ENCODE measurements at places on chromosomes 3 and 15.

DNA sequence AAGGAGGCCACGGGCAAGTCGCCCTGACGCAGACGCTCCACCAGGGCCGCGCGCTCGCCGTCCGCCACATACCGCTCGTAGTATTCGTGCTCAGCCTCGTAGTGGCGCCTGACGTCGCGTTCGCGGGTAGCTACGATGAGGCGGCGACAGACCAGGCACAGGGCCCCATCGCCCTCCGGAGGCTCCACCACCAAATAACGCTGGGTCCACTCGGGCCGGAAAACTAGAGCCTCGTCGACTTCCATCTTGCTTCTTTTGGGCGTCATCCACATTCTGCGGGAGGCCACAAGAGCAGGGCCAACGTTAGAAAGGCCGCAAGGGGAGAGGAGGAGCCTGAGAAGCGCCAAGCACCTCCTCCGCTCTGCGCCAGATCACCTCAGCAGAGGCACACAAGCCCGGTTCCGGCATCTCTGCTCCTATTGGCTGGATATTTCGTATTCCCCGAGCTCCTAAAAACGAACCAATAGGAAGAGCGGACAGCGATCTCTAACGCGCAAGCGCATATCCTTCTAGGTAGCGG lies at the start of gene EPM2AIP1:
EPM2AIP1 (minus strand) TSS at position 326 of the 520 bp plus-strand sequence; CDS start at position 272, 54 bp downstream.
- DNase-seq: peak; percentile 97

DNA sequence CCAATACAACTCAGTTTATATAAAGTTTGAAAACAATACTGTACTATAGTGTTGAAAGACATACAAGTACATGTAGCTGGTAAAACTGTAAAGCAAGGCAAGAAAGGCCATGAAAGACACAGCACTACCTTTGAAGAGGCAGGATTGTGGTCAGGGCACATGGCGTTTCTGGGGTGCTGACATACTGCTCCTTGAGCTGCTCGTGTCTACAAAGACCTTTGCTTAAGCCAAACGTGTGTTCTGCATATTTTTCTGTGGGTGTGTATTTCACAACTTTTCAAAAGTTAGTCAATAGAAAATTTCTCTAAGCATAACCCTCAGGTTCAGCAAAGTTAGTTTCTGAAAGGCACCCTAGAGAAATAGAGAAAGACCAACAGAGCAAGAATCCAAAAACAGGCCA lies 14.1 kb upstream of the TOPAZ1 start:
- DNase-seq: no peak

DNA sequence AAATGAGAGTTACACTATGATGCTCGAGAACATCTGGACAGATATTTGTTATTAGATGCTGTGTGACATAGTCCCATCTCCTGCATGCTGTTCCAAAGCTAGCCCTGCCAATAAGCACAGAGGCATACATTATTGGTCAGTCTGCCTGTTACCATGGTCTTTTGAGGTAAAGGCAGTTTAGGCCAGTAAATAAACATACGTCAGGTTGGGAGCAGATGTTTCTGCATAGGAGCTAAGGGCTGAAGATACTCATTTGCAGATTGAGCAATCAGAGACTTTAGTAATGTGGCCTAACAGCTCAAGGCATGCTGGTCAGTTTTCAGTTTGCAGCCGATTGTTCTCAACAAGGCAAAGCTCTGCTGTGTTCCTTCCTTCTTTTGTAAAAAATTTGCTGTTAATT lies 192.9 kb downstream of the ADAMTSL3 start:
- DNase-seq: no peak

DNA sequence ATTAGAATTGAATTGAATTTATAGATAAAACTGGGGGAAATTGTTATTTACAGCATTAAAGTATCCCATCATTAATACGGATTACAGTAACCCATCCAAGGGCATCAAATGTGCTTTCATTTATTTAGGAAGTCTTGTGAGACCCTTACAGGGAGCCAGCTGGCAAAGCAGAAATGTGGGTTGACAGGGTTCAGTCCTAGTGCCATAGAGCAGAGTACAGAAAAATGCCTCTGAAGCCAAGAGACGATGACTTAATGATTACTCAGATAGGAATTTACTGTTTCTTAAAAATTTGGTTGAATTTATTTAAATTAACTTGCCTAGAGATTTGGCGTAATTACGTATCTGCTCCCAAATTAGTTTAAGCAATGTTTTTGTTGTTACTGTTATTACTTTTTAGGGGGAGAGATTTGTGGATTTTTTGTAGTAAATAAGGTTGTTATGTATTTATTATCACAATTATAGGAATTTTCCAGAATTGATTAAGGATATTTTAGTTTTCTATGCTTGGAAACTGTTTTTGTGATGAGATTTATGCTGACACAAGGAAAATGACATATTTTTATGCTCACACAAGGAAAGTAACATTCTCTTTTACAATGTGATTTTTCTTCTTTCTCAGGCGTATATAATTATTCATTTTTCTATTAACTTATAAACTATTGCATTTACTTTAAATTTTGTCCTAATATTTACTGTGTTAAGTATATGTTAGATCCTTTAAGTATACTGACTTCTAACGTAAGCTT lies 152.0 kb downstream of the EPHA6 start:
- no peak for DNase-seq

DNA sequence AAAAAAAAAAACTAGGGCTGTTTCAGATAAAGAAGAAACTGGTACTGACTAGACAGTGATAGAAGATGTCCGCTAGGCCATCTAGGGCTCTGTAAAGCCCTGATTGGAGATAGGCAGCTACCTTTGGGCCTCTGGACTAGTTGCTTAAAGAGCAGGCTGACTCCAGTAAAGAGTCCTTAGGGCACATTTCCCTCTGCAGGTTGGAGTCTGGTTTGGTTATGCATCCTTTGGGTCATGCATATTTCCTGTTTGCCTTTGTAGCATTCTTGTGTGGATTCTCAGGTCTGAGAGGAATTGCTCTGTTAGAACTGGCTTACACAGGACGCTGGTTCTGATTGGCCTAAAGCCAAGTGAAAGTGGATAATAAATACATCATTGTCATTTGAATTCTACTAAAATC lies 165.5 kb upstream of the LRRN1 start:
- DNase-seq: no peak

DNA sequence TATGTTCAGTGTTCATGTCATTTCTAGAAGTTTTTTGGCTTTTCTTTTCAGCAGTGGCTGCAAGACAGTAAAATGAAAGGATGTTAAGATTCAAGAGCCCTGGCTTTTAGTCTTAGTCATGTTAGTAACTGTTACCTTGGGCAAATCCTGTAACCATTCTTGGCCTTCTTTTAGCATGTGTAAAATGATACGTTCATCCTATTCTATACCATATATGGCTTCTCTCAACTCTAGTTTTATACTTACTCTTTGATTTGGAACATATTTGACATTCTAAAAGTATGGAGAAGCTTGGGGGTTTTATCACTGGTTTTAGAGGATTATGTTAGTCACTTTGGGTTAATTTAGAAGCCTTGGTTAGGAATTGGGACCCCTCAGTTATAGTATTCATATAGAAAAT lies 20.1 kb downstream of the GTF2E1 start:
- DNase-seq: no peak

DNA sequence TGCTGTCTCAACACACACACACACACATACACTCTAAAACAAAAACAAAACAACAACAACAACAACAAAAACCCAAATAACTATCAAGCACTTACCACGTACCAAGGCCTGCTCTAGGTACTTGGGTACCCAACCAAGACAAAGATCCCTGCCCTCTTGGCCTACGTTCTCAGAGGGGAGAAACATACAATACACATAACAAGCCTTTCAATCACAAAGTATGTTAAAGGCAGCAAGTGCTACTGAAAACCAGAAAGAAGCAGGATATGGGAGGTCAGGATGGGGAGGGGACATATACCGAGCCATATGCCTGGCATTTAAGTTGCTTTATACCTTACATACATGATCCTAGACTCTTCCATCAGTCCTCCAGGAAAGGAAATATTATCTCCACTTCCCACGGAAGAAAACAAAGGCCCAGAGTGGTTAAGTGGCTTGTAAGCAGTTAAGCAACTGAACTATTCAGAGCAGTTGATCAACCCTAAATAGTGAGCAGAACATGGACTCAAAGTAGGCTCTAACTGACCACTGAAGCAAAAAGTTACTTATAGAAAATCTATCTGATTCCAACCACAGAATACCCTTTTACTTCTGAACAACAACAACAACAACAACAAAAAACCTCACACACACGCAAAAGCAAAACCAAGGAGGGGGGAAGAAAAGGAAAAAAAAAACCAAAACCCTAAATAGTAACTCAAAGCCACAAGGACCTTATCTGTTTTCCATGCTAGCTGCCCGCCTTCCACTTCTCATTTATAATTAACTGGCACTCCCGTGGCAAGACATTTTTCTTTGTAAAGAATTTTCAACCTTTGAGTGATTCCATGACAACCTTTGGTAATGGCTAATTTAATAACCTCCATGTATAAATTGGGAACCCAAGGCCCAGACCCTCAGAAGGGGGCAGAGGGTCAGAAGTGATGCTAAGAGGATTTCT lies 21.0 kb downstream of the PRICKLE2 start:
- DNase-seq: no peak

DNA sequence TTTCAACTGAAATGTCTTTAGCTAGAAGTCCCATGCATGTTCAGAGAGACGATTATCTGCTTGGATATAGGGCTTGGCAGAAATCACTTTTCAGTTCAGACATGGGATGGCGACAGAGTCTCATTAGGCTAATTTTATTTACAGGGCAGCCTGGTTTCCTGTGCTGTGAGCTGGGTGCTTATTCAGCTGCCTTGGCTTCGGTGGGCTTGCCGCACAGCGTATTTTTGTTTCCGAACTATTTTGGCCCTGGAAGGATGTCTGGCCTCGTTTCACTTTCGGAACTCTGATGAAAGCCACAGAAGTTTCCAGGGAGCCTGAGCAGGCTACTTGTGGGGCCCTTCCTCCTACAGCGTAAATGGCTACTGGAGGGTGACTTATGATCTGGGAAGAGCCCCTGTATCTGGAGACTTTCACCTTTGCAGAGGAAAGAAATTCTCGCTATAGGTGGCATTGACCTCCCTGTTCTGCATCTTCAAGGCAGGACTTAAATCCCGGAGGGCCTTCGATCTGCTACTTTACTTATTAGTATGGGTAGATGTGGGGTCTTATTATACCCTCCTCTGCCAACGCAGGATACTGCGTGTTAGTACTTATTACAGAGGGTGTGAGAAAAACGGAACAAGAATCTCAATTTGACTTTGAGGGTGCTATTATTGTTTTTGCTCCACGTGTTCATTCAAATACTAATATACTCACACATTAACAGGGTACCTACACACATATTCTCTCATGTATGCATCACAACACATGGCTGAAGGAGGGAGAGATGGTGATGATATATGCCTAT lies 364.0 kb upstream of the RBMS3 start:
- no peak for DNase-seq

GRCh38 chr3:161600173-161600572 lies 103.6 kb downstream of the OTOL1 start:
- DNase-seq: no peak

GRCh38 chr3:52432225-52432624 lies 12.7 kb downstream of the SEMA3G start:
- no peak for DNase-seq

DNA sequence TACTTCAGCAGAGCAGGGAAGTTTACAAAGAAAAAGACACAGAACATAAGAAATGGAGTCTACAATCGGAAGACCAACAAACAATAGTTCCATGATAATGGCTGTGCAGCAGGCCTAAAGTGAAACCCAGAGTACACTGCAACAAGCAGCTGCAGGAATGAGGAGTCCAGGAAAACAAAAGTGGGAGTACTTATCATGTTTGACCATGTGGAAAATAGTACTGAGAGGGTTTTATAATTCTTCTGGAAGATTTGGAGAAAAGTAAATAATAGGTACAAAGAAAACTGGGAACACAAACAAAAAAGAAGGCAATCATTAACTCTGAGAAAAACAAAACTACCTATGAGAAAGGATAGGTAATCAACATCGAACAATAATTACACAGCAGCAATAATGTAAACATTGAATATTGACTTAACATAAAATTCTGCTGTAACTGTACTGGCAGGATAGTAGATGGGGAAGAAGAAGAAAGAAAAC lies 87.5 kb downstream of the NEK10 start:
- no peak for DNase-seq

DNA sequence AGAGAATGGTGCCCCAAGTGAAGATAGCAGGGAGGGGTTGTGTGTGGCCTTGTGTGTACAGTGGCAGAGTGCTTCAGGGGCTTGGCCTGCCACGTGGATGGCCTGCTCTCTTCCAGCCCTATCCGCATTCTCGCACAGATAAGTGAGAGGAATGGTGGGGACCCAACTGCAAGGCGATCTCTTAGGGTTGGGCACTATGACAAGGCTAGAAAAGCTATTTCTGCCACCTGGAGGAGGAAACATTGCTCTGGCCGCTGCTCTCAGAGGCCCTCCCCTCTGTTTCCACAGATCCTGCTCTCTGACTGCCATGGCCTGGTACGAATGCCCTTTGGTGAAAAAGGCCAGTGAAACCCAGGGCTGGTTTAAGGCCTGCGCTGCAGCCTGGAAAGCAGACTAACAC lies 20.6 kb downstream of the EEFSEC start:
- DNase-seq: no peak
